ENCODE measurements at places on chromosomes 6 and 20.

GRCh38 chr6:157019733-157020132 lies 242.6 kb downstream of the ARID1B start:
- no peak for DNase-seq

- DNase-seq: no peak
Measured at GRCh38 chr20:6824401-6824800, 56.9 kb downstream of the BMP2 start.

- no peak for DNase-seq
Measured at GRCh38 chr6:82264824-82265223, 17.3 kb upstream of the IBTK start.

GRCh38 chr20:24942679-24943078 lies 6.4 kb upstream of the CST7 start:
- DNase-seq: no peak

GRCh38 chr6:87196275-87196842 lies 41.0 kb downstream of the ZNF292 start:
- DNase-seq: no peak

- no peak for DNase-seq
Measured at GRCh38 chr20:58697867-58698703, 5.5 kb downstream of the NPEPL1 start.

DNA sequence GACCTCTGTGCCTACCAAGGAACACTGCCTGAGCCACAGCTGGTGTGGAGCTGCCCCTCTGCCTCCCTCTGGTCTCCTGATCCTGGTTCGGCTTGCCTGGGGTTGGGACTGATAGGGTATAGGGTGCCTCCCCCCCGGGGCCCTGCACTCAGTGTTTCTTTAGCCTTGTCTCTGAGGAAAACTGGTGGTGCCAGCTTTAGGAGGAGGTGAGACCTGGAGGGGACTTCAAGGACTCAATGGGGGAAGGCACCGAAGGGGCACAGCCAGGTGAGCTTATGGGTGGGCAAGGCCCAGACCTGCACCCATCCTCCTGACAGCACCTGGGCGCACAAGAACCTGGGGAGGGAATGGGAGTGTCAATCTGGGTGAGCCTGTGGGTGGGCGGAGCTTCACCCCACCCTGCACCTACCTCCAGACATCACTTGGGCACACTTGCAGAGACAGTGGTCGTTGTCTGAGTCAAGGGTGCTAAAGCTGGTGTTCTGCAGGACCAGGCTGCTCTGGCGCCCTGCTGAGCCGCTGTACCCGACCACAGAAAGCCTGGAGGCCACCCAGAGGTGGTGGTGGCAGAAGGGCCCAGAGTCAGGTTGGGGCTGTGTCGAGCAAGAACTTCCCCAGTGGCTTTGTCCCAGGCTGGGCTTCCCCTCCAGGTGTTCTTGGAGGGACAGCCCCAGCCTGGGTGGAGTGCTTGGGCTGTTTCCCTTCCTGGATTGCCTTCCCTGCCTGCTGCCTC lies 40.5 kb downstream of the FAM110A start:
- DNase-seq: no peak

DNA sequence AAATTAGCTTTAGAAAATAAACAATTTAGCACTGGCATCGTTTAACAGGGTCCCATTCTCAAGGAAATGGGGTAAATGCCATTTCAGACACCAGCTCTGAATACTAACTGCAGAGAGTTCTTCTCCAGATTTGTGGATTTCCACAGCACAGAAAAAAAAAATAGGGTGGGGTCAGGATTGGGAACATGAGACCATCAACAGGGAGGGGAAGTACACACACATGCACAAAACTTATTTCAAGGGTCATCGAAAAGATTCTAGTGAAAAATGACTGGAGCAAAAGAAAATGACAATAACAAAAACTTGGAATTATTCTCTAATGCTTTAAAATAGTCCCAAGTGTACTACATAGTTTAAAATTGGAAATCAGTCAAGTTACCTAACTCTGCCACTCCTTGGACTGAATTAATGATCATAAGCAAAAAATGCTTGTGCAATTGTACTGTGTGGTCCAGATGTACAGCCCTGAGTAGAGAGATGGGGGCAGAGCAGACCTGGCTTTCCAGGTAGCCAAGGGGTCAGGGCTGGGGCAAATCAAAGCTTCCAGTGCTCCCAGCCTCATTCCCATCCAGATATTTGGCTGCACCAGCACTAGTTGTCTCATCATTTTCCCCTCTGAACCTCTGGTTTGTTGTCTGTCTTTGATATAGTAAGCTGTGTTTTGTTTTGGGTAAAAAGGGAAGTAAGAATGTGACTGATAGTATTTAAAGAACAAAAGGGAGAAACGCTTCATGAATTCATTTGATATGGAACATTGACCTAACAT lies 152.4 kb downstream of the SOBP start:
- no peak for DNase-seq

GRCh38 chr6:94570581-94570980 lies 1006.8 kb upstream of the MANEA start:
- DNase-seq: no peak

DNA sequence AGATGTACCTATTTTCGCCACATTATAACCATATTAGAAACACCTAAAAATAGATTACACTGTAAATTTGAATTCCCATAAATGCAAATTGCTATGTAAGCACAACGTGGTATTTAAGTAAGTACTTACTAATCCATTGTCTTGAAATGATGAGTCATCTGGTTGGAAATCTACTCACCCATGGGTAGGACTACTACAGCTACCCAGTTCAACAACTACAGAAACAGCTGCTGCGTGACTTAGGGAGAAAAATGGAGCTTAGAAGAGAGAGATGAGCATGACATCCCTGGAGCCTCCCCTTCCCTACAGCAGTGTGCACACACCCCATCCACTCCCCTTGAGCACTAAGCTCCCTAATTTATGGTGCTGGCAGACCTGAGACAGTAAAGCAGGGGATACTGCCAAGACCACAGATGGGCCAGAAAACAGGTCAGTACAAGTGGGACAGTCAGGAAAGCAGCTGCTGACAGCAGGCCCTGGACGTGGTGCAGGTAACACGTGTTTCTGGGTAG lies 26.9 kb downstream of the RRAGD start:
- DNase-seq: no peak
